ENCODE measurements at places on chromosomes 16 and 17.

DNA sequence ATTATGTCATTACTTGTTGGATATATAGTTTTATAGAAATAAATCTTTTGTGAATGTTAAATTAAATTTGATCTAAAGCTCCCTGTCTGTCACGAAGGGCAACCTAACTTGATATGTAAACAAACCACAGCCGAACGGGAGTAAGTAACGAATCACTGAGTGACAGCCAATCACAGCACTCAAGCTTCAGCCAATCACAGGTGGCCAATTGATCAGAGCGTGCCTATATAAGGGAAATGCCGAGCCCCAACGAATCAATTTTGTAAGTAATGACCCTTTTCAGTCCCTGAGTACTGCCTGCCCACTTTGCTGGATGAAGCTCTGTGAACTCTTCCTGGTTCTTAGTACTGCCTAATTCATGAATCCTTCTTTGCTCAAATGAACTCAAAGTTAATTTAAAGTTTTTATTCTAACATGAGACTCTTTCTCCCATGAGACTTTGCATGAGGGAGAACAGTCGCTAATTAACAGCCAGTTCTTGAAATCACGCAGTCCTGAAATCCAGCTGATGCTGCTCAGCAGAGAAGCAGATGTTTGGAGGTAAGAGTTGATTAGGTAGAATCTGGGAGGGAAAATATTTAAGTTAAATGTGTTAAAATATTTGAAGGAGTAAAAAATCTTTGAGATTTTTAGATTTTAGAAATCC, 302.2 kb downstream of the CNTNAP4 start:
- no peak for DNase-seq

DNA sequence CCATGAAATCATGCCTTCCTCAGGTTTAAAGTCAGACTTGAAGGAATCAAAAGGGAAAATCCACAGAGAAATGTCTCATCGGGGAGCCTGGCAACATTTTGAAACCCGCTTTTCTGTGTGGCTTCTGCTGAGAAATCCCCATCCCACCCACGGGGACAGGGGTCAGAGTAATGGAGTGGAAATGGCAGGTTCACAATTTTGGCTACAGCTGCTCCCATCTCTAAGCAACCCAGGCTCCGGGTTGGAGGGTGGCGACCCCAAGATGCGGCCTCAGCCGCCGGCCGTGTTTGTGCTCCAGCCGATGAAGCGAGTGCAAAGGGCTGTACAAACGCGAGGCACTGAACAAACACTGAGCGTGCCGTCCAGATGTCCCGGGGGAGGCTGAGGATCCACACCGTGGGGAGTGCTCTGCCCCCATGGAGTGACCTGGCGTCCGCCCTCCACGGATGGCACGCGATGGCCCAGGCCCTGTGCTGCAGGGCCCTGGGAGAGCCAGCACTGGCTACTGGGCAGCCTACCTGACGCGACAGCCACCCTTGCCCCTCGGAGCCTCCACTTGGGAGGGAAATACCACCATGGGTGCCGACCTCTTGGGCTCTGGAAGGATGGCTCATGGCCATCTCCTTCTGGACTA, 22.2 kb downstream of the SLC43A2 start:
- DNase-seq: no peak

- DNase-seq: no peak
Observed at GRCh38 chr16:63037761-63038396, 1001.6 kb upstream of the CDH8 start.

DNA sequence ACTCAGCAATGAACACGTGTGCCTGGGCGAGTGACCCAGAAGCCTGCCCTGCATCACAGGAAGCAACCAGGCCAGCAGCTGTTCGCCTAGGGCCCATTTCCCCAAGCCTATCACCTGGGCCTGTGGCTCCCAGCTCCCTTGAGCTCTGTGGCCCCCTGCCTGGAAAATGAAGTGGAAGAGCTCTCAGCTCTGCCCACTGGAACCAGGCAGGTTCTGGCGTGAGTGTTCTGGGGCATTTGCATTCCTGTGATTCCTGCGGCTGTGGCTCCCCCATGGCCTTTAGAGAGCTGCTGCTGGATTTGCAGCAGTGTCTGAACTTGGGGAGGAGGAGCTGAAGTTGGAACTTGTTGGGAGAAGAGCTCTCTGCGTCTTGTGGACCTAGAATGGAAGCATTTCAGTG, 22.8 kb downstream of the PGS1 start:
- no peak for DNase-seq

DNA sequence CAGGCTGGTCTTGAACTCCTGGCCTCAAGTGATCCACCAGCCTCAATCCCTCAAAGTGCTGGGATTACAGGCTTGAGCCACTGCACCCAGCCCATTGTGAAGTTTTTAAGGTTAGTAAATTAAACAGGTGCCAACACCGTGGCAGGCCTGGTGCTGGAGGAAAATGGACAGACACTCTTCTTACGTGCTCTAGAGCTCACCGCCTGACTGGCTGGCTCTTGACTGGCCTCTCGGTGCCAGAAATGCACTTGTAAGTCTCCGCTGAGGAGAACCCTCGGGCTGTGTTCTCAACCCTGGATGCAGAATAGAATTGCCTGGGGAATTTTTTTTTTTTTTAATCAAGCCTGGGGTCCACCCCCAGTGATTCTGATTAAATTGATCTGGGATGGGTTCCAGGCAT, 10.3 kb upstream of the HAS3 start:
- no peak for DNase-seq

DNA sequence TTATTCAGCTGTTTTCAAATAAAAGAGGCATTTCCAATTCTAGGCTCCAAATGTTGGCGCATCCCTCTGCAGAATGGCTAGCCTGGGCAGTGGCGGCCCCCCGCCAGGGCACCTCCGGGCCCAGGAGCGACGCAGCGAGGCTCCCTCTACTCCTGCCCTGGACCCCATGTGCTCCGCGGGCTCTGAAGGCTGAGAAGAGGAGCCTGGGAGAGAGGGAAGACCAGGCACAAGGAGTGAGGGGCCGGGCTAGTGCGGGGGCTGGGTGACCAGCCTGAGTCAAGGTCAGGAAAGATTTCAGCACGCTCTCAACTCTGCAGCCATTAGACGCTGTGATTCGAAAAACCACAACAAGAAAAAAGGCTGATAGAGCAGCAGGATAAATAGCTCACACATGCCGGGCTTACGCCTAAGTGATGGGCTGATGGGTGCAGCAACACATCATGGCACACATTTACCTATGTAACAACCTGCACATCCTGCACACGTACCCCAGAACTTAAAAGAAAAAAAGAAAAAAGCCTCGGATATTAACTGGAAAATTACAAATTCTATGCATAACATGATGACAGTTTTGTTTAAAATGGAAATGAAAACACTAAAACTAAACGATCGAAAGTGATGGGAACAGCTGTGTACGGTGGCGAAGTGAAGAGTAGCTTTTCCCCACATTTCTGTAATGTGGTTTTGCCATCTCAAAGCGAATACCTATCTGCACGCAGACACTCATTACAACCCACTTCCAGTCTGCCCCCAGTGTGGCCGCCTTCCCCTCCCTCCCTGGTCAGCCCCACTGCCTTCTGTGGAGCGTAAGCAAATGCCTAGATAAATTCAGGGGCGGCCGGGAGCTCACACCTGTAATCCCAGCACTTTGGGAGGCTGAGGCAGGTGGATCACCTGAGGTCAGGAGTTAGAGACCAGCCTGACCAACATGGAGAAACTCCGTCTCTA, 44.4 kb downstream of the MAP1LC3B start:
- no peak for DNase-seq

DNA sequence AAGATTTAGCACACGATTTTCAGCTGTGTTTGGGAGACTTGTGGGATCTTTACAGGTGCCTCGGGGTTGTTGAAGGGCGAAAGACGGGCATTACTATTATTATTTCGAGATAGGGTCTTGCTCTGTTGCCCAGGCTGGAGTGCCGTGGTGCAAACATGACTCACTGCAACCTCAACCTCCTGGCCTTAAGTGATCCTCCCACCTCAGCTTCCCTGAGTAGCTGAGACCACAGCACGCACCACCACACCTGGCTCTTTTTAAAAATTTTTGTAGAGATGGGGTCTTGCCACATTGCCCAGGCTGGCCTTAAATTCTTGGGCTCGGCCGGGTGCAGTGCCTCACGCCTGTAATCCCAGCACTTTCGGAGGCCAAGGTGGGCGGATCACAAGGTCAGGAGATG, 29.7 kb upstream of the PHB1 start:
- DNase-seq: no peak

DNA sequence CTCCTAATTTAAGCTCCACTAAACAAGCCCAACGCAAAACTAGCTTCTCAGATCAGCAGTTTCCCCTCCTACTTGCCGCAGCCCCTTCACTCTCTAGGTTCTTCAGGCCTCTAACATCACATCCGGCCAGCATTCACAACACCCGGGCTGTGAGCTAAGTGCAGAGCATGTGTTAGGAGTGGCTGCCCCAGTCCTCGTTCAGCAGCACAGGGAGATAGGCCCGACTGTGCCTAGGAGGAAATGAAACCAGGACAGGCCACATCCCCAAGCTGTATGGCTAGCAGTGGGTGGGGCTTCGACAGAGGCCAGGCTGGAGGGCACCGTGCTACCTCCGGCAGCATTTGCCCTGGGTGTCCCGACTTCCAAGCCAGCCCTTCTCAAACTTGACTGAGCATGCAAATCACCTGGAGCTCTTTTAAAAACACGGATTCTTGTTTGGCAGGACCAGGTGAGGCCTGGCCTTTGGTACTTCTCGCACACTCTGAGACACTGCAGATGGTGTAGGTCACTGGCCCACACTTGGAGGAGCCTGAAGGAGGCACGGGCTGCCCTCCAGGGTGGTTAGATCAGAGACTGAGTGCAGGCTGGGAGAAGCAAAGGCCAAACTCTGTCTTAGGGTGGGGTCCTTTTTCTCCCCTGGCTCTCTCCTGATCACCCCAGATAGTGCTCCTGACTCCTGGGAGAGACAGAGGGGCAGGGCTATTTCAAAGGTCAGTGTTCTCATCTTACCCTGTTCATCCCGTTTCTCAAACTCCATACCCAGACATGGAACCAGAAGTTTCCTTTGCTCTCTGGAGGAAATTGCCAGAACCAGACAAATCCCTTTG, 202.0 kb downstream of the C16orf78 start:
- DNase-seq: no peak

GRCh38 chr16:66146798-66147197, 219.7 kb upstream of the CDH5 start:
- no peak for DNase-seq

DNA sequence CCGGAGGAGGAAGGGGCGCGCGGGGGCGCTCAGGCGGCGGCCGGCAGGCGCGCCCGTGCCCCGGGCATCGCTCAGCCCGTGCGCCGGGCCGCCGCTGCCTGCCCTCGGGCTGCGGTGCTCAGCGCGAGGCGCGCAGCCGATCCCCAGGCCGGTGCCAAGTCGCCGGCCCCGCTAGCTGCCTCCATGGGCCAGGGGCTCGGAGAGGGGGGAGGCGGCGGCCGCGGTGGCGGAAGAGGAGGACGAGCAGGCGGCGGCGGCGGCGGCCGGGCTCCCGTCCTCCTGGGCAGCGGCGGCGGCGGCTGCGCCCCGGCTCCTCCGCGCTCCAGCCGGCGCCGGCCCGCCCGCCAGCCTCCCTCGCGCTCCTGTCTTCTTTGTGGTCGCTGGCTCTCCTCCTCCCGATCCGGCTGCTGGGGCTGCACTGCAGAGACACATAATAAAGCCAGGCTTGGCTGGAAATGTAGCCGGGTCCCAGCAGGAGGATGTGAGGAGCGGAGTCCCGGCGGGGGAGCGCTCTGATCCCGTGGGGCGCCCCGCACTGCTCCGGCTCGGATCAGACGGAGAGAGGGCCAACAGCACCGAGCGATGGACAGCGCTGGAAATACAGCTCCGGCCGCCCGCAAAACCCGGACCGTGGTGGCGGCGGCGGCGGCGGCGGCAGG, 889 bp upstream of the ZNF423 start:
- no peak for DNase-seq

DNA sequence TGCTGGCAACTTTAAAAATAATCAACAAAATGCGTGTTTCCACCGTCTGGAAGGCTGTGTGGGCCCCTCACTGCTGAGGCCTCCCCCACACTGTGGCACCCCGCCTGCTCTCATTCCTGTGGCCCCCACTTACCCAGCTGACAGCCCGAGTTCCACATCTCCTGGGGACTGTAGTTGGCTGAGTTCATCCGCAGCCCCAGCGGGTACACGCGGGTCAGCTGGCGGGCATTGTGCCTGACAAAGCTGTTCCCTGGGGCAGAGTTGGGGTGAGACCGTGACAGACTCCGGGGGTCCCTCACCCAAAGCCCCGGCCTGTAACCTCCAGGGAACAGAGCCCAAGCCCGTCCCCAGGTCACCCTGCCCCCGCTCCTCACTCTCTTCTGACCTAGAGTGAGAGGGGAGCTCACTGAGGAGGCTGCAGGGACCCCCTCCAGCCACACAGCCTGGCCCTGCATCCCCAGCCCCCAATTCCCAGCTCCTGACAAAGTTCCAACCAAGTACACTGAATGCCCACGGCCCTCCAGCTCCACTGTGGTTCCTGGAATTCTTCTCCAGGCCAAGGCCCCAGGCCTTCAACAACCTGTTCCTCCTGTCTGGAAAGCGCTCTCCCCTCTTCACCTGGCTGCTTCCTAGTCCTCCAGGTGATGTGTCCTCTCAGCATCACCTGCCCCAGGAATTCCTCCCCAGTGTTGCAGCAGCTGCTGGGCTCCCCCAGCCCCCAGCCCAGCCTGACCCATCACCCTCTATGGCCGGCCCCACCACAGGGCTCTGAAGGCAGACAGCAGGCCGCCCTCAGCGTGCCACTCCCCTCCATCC, 18.0 kb downstream of the PLCD3 start:
- no peak for DNase-seq

DNA sequence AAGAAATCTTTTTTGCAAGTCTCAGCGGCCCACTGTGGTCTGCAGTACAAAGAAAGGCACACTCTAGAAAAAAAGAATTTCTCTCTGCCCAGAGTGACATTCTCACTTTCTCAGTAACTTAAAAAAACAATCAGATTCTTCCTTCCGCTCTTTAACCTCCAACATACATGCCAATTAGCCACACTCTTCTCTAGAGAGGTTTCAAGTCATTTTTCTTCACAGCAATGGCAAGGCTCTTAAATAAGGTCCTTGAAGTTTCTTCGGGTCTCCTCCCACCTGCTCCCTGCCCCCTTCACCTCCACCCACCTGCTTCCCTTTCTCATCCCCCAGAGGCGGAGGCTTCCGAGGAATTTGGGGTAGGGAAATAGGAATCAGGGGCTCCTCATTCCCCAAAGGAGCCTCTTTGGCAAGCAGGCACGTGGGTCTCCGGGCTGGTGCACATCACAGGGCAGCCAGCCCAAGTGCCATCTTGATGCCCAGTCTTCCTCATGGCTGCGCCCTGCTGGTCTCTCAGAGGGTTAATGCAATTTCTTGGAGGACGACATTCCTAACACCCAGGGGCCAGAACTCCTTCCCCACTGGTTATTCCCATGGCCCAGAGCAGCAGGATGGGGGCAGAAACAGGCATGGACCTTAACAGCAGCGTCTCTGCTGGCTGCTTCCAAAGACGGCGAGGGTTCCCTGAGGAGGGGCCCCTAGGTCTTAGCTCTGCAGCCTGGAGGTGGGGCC, 855 bp upstream of the MEOX1 start:
- no peak for DNase-seq

DNA sequence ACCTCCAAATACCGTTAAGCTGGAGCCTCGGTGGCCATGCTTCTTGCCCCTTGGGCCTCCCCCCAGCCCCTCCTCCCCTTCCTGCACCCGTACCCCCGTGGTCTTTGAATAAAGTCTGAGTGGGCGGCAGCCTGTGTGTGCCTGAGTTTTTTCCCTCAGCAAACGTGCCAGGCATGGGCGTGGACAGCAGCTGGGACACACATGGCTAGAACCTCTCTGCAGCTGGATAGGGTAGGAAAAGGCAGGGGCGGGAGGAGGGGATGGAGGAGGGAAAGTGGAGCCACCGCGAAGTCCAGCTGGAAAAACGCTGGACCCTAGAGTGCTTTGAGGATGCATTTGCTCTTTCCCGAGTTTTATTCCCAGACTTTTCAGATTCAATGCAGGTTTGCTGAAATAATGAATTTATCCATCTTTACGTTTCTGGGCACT, 928 bp downstream of the HBA1 start:
- no peak for DNase-seq
